Foreskin melanocyte (primary cell): ENCODE measurements at places on chromosomes 13 and 19.

DNA sequence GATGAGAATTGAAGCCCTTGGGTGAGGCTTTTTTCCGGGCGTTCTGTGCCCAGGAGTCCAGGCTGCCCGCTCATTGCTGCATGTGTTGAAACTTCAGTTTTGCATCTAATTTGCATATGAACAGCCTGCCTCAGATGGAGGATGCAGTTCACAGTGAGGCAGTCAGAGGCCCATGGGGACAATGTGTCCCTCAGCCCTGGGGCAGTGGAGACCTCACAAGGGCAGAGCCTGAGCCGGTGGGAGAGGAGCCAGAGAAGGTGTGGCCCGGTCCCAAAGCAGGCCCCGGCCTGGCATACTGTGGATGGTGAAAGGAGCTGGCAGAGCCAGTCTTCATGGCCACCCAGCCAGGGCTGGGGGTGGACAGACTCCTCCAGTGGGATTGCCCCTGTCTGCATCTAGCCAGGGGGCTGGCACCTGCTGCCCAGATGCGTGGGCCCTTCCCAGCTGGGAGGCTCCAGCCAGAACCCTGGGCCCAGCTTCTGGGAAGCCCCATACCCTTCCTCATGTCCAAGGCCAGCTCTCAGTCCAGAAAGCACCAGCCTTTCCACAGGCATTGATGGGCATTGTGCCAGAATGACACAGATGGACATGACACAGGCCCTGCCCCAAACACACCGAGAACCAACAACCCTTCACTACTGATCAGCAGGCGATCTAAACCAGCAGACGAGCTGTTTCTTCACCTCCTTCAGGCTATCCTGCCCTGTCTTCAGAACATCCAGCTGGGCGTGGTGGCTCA lies 32.9 kb upstream of the KCTD15 start:
- no peak for DNase-seq

DNA sequence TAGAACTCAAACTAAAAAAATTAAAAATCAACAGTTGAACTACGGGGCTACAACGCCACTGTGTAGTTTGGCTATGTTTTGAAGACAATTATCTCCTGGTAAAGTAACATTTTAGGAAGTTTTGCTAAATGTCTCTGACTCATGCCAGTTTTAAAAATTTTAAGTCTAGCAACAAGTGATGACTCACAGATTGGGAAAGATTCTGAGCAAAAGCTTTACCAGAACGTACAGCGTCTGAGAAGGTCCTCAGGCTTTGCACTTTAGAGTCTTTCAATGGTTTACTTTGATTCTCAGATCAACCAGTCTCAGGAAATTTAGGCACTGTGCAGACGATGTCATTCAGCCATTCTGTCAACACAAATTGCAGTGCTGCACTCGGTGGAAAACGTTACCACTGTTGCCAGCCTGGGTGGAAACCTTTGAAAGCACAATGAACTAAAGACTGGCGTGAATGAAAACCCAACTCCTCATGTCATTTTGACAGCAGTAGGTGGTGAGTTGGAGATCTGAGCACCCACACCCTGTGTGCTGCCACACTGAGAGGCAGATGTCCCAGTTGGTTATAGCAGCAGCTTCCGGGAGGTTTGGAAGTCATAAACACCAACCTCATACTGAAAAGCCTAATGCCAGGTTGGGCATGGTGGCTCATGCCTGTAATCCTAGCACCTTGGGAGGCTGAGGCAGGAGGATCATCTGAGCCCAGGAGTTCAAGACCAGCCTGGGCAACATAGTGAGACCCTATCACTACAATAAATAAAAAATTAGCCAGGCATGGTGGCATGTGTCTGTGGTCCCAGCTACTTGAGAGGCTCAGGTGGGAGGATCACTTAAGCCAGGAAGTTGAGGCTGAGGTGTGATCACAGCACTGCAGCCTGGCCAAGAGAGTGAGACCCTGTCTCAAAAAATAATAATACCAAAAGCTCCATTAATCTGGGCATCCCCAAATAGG lies 6.3 kb upstream of the WTIP start:
- DNase-seq = peak; percentile 70

- peak; percentile 65 for DNase-seq
Observed at GRCh38 chr13:49071341-49071937, 95.7 kb downstream of the FNDC3A start.

- DNase-seq = no peak
Observed at GRCh38 chr19:4305257-4305612, 837 bp downstream of the FSD1 start.

DNA sequence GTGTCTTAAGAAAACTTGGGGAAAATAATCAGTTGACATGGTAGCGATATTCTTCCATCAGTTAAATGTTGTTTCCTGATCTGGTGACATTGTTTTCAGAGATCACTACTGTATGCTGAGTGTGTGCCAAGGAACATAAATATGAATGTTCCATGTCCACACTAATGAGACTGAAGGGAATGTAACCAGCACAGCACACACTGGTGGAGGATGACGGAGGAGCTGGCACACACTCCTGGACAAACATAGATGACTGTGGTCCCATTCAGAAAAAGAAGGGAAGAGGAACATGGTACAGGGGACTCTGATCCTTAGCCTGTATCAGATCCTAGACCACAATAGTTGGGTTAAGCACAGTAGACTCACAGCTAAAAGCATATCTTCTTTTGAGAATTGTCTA lies 574.8 kb downstream of the MYO16 start:
- no peak for DNase-seq

DNA sequence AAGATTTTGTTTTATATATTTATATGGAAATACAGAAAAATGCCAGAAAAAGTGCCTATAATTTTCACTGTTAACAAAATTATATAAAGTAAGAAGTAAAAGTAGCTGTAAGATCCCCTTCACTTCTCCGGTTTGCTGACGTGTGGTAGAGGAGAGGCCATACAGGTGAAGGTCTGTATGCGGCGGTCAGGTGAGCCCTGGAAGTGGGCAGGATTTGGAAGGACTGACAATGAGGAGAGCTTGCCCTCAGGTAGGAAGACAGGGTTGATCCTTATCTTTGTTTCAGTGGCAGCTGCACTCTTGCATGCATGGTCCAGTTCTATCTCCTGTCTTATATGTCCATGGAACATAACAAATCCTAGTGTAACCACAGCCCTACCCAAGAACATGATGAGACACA lies 16.9 kb upstream of the TFDP1 start:
- DNase-seq = no peak

DNA sequence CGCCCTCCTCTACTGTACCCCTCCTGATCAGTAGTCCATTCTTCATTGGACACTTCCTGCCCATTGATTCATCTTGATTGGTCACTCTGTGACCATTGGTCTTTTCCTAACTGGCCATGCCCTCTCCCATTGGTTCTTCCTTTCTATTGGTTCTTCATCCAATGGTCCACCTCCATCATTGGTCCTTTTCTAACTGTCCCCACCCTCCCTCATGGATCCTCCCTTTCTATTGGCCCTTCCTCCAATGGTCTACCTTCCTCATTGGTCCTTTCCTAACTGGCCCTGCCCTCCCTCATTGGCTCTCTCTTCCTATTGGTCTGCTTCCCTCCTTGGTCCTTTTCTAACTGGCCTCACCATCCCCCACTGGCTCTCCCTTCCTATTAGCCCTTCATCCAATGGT lies 7.1 kb downstream of the KLK6 start:
- DNase-seq = no peak
